ENCODE measurements at places on chromosomes 5 and 9. TPM values are rescaled to one million over a fixed set of nuclear protein-coding genes. Genes with fewer than 3 reads are reported as not detected.

- DNase-seq = no peak
These were observed 60.6 kb downstream of the TMEM174 start for GRCh38 chr5:73233461-73234203.

IFNA21 gene
- total RNA-seq = not detected

DNA sequence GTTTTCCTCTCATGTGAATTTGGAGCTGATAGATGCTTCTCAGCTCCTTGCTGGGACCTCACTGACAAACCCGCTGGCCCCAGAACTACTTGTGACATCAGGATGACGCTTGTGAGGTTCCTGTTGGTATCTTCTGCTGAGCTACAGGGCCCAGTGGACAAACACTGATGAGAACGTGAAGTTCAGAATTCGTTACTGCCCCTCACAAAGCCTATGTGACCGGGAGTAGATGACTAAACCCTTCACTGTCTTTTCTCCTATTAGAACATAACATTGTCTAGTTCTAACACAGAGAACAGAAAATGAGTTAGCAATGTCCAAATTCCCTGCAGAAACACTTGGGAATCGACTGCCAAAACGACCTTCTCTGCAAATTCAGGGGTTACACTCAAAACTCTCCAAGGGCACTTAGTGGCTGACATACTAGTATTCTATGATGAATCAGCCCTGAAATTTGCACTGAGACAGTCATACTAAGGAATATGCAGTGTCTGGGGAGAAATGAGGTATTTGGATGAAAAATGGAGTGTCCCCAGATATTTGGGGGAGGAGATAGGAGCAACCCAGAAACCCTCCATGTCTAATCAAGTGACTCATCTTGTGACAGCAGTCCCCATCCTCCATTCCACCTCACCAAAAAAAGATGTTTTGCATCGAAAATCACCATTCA, 143.2 kb upstream of the TRIM32 start:
- DNase-seq = no peak

CD72 gene
- not detected for total RNA-seq

DND1 gene
- total RNA-seq = 0.28 TPM

GRCh38 chr5:81203729-81204128, 29.4 kb upstream of the CKMT2 start:
- DNase-seq = no peak

GRCh38 chr9:95415158-95415557, 97.6 kb upstream of the FANCC start:
- no peak for DNase-seq

RNF38 gene
- 33.3 TPM for total RNA-seq

GRCh38 chr5:76443066-76443800, 40.1 kb downstream of the IQGAP2 start:
- no peak for DNase-seq

DNA sequence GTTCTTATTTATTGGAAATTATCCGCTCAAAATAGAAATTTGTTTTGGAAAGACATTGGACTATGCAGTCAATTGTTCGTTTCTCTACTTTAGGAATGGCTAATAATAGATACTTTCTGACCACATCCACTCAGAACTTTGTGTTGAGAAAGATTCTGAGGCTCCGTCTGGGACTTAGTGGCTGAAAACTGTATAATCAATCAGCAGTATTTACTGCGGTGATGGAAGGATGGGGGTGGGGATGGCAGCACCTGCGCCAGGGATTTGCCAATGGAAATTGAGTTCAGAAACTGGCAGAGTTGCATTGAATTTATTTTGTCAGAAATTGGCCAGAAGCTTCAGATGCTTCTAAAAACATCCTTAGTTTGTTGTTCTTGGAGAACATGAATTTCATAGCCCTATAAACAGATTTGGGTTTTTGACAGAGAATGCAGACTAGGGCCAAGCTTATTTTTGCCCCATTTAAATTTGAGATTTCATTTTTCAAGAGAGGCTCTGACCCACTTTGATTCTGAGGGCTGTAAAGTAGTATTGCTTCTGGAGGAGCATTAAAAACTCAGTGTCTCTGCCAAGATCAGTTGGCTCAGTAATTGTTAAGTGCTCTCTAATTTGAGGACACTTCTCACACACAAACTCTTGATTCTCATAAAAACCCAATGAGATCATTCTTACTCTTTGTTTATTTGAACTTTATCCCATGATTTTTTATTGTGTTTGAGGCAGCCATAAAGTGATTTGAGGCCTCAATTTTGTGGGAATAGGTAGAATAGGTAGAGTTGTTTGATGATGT, 215.1 kb downstream of the CD180 start:
- no peak for DNase-seq

GRCh38 chr5:54315736-54316528, 5.6 kb upstream of the ARL15 start:
- DNase-seq = no peak

PDZD2 gene
- total RNA-seq = 6.2 TPM

DNA sequence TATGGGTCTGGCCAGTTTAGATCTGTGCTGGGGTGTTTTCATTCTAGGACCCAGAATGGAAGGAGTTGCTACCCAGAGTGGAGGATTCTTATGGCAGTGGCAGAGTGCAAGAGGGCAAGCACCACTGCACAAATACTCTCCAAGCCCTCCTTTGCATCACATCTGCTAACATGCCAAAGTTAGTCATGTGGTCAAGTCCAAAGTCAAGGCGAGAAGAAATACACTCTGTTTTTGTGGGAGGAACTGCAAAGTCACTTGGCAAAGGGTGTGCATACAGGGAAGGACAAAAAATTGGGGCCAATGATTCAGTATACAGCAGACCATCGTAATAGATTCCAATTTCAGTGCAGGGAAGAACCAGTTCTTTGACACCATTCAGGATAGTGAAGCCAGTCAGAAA, 43.9 kb upstream of the HMGCS1 start:
- no peak for DNase-seq

SPAG8 gene
- 0.26 TPM for total RNA-seq

GRCh38 chr9:13358128-13358527, 78.6 kb upstream of the MPDZ start:
- DNase-seq = no peak

CDKN2B gene
- 11.8 TPM for total RNA-seq

- no peak for DNase-seq
These were observed 90.1 kb upstream of the LMX1B start for GRCh38 chr9:126523611-126524111.

GPBP1 gene
- total RNA-seq = 53.5 TPM

- no peak for DNase-seq
These were observed 29.6 kb downstream of the MAML1 start for GRCh38 chr5:179762079-179762780.

DNA sequence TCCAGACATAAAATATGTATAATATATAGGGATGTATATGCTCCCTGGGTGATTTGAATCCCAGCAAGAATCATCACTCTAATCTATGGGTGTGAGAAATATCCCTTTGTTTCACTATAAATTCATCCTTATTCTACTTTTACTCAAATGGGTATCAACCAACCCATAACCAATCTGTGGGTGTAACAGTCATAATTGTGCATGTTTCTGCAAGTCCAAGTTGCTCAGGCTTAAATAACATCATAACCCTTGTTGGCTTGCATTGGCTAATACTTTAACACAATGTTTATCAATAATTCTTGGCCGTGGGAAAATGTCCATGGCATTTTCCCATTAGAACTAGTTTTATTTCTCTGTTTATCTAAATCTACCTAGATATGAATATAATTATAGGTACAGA, 530.5 kb upstream of the TLE4 start:
- DNase-seq = no peak

CTSV gene
- total RNA-seq = not detected

FOXD4 gene
- not detected for total RNA-seq

GRCh38 chr9:7507026-7507425, 292.6 kb downstream of the DMAC1 start:
- no peak for DNase-seq

ACTL7B gene
- total RNA-seq = not detected

DNA sequence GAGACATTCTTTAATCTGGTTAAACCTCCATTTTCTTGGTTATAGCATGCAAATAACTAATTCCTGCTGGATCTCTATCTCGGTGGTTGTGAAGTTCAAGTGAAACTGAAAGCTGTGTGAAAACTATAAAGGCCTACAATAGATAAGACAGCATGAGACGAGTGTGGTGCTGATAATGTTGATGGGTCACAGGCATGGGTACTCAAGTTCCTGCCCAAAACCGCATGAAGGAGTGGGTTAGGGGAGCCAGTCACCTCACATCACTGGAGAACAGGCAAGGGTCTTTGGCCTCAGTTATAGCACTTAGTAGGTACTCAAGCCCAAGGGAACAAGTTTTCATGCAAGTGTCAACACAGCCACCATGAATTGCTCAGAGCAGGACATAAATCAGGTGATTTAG, 16.7 kb downstream of the HMHB1 start:
- DNase-seq = no peak

FCN2 gene
- total RNA-seq = not detected

DNA sequence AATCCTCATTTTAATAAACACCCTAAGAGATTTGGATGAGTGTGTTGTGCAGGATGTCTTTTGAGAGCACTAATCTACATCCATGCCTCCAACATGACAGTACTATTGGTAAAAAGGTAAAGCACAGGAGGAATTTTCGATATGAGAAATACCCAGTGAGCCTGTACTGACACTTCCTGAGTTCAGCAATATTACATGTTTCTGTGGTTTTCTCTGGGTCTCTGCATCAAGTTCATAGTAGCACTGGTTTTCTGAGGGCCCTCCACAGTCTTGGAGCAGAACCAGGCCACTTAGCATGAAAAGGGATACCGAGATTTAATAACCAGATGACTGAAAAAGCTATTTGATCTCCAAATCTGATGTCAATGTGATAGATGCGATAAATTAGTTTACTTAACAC, 524.1 kb downstream of the TMEM38B start:
- DNase-seq = no peak

Data from uterus (tissue), 4 donors.